ENCODE measurements at places on chromosomes 5 and 9. TPM values are rescaled to one million over a fixed set of nuclear protein-coding genes. Genes with fewer than 3 reads are reported as not detected.

SHISAL2B gene
- not detected for total RNA-seq

OTP gene
- not detected for total RNA-seq

HAPLN1 gene
- total RNA-seq, result 1.8 TPM

GFPT2 gene
- total RNA-seq, result 11.9 TPM

GLRA1 gene
- total RNA-seq, result not detected

SHB gene
- total RNA-seq, result 21.2 TPM

LEAP2 gene
- total RNA-seq, result 5.3 TPM

DMRT3 gene
- 0.58 TPM for total RNA-seq

TAS2R1 gene
- not detected for total RNA-seq

PCDHGB6 gene
- total RNA-seq, result 12.3 TPM

SPDL1 gene
- total RNA-seq, result 11.4 TPM

UBAP1 gene
- 29.3 TPM for total RNA-seq

KIF24 gene
- total RNA-seq, result 5.6 TPM

PCDHB1 gene
- 0.18 TPM for total RNA-seq

UBTD2 gene
- total RNA-seq, result 38.5 TPM

IRX2 gene
- 19.0 TPM for total RNA-seq

NEUROG1 gene
- not detected for total RNA-seq

LHX3 gene
- total RNA-seq, result not detected

CNTNAP3B gene
- total RNA-seq, result 16.5 TPM

PCDHA9 gene
- total RNA-seq, result 0.58 TPM

RNF208 gene
- total RNA-seq, result 4.1 TPM

FBN2 gene
- 144 TPM for total RNA-seq

DND1 gene
- 0.76 TPM for total RNA-seq

SLCO4C1 gene
- total RNA-seq, result 12.8 TPM

SAPCD2 gene
- 7.2 TPM for total RNA-seq

TMEM215 gene
- total RNA-seq, result 0.88 TPM

PHF24 gene
- 0.23 TPM for total RNA-seq

TNFSF15 gene
- total RNA-seq, result 5.8 TPM

INSL4 gene
- total RNA-seq, result not detected

TRIM52 gene
- total RNA-seq, result 17.7 TPM

Measured in metanephros (tissue), 2 donors.